ENCODE measurements at places on chromosomes 1 and 21.

- no peak for DNase-seq
These were observed 25.8 kb upstream of the EVA1B start for GRCh38 chr1:36349241-36349671.

DNA sequence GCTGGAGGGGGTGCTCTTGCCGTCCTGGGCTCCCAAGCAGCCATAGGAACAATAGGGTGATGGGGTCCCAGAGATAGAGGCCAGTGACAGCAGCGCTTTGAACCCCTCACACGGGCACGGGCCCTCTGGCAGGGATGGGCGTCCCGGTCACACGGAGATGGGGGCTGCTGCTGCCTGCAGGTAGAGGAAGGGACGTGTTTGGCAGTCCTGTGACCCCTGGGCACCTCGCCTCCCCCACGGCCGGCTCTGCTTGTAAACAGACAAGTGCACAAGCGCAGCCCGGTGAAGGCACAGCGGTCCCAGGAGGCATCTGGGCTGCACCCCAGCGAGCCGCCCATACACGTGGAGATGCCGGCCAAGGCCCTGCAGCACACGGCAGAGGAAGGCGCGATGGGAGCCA lies 36.5 kb upstream of the PDE9A start:
- DNase-seq, result no peak

GRCh38 chr21:37592496-37592895 lies 225.9 kb downstream of the DYRK1A start:
- no peak for DNase-seq

- no peak for DNase-seq
These were observed 109.4 kb downstream of the TLR5 start for GRCh38 chr1:223033658-223034057.

GRCh38 chr21:45935628-45936027 lies 45.9 kb upstream of the COL6A1 start:
- DNase-seq, result no peak

DNA sequence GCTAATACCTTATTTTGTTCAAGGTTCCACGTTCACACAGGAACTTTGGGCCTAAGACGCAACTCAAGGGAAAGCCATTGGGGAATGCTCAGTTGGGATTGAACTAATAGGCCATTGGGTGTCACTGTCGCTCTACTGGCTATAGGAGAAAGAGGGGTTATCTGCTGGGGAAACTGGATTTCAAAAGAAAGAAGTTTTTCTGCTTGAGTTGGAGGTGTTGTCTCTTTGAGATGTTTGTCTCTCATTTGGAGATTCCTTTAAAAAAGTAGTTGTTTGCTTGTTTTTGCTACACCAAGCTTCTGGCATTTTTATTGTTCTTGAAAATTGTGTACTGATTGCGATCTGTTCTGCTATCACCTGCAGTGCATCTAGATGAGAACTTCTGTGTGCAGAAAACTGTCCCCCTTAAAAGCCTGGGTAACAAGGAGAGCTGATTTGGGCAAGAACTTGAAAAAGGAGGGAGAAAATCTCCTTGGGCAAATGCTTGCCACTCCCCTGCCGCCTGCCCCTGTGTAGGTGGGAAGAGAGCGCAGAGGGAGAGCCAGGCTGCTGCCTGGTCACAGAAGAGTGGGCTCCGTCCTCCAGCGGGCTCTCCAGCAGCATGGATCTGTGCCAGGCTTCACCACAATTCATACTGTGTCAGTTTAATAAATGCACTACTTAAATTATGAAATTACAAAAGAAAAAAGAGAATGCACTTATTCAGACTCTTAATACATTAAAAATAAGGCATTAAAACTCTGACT lies 39.9 kb downstream of the PEX14 start:
- peak; percentile 59 for DNase-seq

DNA sequence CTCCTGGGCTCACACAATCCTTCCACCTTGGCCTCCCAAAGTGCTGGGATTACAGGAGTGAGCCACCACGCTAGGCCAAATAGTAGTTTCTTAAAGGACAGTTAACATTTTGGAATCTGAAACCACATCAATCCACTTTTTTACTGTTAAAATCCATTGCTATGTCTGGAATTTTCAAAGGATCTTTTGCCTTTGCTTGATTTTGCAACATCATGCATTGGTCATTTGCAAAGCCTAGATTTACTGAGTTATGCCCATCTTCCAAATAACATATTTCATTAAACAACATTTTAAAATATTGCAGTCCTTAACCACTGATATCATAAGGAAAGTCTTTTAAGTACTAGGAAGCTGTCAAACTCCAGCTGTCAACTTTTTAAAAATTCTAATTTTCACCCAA lies 3.3 kb downstream of the POGZ start:
- DNase-seq, result no peak

DNA sequence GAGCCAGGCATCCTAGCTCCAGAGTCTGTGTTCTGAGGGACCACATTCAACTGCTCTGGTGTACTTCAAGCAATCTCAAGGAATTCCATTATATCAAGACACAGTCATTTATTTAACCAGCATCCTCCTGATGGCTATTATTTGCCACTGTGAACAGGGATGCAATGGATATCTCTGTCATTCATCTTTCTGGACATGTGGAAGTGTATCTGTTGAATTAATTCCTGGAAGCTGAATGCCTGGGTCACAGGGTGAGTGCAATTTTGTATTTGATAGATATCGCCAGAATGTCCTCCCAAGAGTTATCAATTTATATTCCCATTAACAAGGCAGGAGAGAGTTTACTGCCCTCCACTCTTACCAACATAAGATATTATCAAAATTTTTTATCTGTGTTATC lies 24.7 kb upstream of the LRP8 start:
- DNase-seq, result no peak

- peak; percentile 82 for DNase-seq
These were observed at the start of gene RGS2 for GRCh38 chr1:192808518-192809306. Gene RGS2, plus strand, starts transcription at chr1:192809039. Its CDS starts 33 bp downstream, at chr1:192809072.

DNA sequence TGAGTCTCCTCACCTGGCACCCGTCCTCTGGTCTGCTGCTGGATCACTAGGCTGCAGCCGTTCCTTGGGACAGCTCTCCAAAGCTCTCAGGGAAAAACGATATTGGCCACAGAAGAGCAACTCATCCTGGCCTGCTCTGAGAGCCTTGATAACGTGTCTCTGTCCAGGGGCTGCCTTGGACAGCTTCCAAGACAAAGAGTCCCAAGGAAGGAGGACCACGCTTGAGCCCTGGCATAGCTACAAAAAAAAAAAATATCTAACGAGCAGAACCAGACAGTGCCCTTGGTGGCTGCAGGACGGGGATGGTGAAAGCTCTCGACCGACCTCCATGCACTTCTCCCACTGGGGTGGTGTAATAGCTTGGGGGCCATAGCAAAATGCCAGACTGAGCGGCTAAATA lies 589.6 kb downstream of the NPHP4 start:
- DNase-seq, result no peak

GRCh38 chr1:113021430-113022085 lies 51.4 kb upstream of the LRIG2 start:
- DNase-seq, result no peak

GRCh38 chr1:61724506-61724812 lies 482 bp downstream of the TM2D1 start:
- DNase-seq, result no peak

DNA sequence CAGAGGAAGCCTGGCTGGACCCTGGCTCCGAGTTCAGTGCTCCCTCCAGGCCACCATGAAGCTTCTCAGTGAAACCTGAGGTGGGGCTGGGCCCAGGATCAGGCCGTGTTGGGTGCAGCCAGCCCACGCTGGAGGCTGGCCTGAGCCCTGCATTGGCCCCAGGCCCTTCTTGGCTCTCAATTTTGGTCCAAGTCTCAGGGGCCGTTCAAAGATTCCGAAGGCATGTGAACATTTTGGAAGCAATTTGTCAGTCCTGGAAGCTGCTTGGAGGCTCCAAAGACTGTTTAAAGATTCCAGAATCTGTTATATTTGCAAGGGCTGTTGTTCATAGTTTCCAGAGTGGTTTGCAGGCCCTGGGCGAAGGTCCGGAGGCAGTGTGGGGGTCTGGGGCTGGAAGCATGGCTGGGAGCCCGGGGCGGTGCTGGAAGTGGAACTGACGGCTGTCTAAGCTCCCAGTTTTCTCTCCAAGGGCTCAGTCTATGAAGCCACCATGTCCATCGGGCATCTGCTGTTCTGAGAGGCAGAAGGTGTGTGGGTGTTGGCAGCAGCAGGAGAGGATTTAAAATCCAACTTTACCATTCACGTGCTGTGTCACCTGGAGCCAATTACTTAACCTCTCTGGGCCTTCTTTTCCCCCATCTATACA lies 104.9 kb downstream of the EPHB2 start:
- no peak for DNase-seq

DNA sequence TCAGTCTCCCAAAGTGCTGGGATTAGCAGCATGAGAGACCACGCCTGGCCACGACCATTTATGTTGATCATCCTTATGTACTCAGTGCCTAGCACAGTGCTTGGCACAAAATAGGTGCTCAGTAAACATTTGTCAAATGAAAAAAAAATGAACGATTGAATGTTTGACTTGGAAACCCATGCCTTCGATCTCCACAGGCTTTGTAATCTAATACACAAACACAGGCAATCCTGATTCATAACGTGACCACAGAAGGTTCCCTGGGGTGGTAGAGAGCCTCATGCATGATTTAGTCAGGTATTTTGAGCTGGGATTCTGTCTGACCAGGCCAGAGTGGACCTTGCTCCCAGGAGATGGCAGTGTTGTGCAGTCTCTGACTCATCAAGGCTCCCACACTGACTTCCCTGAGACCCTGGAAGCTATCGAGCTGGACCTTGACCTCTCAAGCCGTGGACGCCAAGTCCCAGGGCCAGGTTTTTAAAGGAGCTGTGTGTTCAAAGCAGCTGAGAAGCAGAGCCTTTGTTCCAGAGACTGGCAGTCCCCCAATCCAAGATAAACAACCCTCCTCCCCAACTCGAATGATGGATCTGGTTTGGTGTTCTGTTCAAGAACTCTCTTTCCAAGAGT lies 81.1 kb downstream of the PGM1 start:
- DNase-seq, result no peak

GRCh38 chr1:42639116-42639515 lies 19.1 kb upstream of the PPIH start:
- no peak for DNase-seq

GRCh38 chr1:157597959-157598667 lies at the start of gene FCRL4:
Gene FCRL4, minus strand, starts transcription at chr1:157598085. Its CDS starts 141 bp downstream, at chr1:157597944.
- DNase-seq, result no peak

DNA sequence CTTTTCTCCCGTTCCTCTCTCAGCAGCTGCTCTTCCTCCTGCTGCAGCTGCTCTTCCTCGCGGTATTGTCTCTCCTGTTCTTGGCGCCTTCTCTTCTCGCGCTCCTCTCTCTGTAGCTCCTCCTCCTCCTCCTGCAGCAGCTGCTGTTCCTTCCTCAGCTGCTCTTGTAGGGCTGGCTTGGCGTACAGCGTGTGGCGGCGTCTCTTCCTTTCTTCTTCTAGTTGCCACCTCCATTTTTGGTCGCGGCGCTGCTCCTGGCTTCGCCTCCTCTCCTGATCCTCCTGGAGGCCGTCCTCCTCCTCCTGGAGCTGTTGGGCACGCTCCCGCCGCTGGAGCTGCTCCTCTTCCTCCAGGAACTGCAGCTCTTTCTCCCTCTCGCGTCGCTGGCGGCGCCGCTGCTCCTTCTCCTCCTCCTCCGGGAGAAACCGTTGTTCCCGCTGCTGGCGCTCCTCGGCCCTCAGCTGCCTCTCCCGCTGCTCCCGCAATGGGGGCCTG lies 4.8 kb downstream of the TCHH start:
- DNase-seq, result peak; percentile 41

GRCh38 chr1:153962088-153963029 lies 978 bp downstream of the SLC39A1 start:
- DNase-seq, result no peak

DNA sequence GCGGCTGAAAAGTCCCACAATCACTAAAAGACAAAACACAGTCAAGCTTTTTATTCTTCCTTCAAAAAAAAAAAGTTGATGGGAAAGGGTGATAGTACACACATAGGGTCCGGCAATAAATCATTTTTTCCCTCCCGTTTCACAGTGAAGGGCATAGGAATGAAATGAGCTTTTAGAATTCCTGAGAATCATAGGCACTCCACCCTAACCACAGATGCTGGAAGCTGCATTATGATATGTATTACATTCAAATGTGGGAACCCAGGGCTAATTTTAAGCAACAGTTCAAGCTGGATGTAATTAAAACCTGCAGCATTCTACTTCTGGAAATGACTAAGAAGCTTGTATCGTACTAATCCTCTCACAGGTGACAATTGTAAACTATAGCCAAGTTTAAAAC lies 75.7 kb upstream of the KCNJ15 start:
- no peak for DNase-seq

DNA sequence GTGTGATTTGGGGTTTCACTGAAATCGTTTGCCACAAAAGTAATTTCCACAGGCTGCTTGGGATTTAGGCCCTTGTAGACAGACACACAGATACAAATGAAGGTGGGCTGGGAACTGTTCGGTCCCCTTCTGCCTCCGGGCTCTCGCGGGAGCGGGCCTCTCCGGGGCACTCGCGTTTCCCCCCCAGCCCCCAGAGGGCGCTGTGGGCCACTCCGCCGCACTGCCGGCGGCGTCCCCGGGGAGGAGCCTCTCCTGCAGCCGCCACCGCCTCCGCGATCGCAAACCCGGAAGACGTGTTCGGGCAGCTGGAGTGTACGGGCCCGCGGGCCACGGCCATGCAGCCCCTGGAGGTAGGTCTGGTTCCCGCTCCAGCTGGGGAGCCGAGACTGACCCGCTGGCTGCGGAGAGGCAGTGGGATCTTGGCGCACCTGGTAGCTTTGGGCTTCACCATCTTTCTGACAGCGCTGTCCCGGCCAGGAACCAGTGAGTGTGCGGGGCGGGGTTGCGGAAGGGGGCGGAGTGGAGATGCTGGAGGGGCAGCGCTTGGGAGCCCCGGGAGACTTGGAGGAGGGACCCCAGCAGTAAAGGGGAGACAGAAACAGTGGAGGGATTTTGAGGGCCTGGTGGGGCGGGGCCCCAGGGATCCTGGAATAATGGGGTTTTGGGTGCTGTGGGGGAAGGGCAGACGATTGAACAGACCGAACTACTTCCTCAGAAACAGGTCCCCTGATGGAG lies at the start of gene CYB561D1:
Gene CYB561D1, plus strand, starts transcription at position 290 of the 735 bp plus-strand sequence. Its CDS starts 46 bp downstream, at position 336.
- peak; percentile 87 for DNase-seq

DNA sequence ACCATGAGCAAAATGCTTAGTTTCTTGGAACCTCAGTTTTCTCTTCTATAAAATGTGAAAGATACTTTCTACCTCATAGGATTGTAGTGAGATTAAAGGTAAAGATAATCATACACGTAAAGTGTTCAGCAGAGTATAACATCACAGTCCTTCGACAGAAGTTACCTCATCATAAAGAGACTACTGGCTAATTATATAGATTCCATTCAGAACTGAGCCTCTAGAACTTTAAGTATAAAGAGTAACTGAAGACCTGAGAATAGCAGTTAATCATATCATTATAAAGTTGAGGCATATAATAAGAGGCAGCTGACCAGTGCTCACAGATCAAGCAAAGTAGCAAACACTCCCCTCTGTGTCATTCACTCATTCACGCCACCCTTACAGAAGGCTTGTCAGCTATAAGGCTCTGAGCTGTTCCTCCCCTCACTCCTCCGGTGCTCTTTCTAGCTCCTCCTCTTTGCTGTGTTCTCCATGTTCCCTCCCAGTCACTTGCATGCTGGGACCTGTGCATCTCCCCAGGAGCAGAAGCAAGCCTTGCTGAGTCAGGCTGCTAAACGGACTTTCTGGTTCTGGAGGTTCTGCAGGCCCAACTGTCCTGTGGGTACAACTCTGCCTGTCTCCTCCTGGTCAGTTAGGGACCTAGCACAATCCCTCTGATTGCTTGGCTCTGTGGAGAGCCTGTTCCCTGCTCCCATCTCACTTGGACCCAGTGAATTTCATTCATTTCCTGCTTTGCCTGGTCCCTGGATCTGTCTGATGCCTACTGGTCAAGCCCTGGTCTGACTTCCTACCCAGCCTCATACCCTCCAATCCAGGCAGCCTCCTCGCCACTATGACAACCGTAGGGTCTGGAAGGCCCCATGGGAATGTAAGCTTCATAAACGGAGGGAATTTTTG lies 28.3 kb upstream of the LY9 start:
- no peak for DNase-seq
